ENCODE measurements at places on chromosomes 4 and X.
A peak's percentile ranks its signal among the peaks of the same experiment; 100 is the strongest.

- peak; percentile 90 for DNase-seq
Measured at GRCh38 chr4:153127760-153128494, 76.3 kb upstream of the TRIM2 start.

GRCh38 chrX:96719161-96719875 is 34.7 kb downstream of the DIAPH2 start:
- DNase-seq = no peak

DNA sequence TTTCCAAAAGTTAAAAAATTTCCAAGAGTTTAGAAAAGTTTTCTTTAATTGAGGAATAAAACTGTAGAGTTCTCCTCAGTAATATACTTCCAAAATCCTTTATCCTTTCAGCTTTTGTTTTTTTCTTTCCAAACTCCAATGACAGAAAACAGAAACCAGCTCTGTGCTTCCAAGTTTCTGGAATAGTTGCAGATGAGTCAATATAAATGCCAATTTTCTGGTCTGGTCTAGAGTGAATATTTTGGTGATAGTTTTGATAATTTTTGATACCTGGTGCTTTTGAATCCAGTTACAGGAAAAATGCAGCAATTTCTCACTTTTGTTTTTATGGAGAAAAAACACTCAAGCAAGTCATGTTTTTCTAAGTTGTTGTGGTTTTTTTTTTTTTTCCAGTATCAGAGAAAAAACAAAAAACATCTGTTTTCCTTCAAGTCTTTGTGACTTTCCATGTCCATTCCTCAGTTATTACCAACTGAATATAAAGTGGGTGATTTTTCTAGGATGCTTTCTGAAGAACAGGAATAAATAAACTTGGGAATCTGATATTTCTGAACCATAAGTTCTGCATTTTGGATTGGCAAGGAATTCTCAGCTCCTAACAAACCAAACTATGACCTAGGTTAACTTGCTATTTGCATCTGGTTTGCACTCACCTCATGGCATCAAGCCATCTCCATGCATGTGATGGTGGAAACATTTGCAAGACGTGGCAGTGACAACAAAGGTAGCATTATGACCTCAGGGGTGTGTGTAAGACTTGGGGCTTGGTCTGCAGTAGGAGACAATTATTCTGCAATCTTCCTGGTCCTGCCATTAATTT is 139.1 kb downstream of the VEGFC start:
- no peak for DNase-seq

DNA sequence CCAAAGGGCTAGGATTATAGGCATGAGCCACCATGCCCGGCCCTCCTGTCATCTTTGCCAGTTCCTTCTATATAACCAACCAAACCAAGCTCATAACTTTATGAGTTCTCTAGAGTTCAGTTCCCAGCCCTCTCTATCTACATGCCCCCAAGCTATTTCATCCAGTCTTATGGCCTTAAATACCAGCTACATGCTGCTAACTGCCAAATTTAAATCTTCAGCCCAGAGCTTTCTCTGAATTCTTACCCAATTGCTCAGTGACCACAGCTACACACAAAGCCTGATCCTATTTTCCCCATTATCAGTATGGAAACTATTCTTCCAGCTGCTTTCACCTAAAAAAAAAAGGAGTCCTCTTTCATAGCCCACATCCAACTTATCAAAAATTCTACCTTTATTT is 23.1 kb downstream of the TMEM184C start:
- no peak for DNase-seq

DNA sequence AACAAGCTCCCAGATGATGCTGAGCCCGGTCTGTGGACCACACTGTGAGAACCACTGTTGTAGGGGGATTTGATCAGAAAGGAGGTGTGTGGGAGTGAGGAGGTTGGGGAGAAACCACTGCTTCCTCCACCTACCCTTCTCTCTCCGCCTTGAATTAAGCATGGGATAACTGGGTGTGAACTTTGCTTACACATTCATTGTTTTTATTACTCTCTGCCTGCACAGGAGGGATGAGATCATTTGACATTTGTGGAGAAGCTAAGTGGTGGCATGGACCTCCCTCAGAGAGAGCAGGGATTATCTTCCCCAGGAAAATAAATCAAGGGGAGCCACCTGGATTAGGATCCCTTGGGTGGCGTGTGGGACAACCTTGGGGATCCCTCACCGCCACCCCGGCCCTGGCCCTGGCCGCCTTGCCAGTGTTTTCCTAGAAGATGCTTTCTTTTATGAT is 212.1 kb upstream of the ATP6AP2 start:
- DNase-seq = no peak

- DNase-seq = no peak
Measured at GRCh38 chrX:41589634-41590270, 99.0 kb upstream of the GPR34 start.

GRCh38 chrX:13937370-13938050 is 92.2 kb downstream of the GEMIN8 start:
- DNase-seq = peak; percentile 60

GRCh38 chr4:41448934-41449333 is 89.0 kb upstream of the LIMCH1 start:
- peak; percentile 28 for DNase-seq

- DNase-seq = no peak
Measured at GRCh38 chr4:30559481-30559880, 160.7 kb upstream of the PCDH7 start.

All from tibial artery (tissue), 4 donors.